ENCODE measurements at places on chromosomes 3 and 15.

- no peak for DNase-seq
These were observed 99.1 kb downstream of the MESD start for GRCh38 chr15:80890341-80891005.

DNA sequence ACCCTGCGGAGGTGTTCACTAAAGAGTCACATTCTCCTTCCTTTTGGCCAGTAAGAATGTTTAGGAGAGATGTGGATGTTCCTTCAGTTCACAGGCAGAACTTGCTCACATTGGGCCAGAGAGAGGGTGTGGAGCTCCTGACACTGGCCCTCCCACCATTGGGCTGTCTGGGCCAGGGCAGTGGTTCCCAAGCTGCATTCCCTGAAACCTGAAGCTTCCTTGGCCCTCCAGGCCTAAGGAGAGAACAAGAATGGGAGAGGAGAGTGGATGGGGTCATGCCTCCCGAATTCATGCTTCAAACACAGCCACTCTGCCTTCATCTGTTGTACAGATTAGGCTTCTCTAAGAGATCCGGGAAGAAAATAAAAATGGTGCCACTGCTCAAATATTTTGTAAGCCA is 257.4 kb downstream of the RORA start:
- no peak for DNase-seq

GRCh38 chr3:42556089-42556632 is 25.6 kb downstream of the SEC22C start:
- DNase-seq, result no peak

- DNase-seq, result no peak
These were observed 218.8 kb upstream of the ICE2 start for GRCh38 chr15:60697750-60698149.

DNA sequence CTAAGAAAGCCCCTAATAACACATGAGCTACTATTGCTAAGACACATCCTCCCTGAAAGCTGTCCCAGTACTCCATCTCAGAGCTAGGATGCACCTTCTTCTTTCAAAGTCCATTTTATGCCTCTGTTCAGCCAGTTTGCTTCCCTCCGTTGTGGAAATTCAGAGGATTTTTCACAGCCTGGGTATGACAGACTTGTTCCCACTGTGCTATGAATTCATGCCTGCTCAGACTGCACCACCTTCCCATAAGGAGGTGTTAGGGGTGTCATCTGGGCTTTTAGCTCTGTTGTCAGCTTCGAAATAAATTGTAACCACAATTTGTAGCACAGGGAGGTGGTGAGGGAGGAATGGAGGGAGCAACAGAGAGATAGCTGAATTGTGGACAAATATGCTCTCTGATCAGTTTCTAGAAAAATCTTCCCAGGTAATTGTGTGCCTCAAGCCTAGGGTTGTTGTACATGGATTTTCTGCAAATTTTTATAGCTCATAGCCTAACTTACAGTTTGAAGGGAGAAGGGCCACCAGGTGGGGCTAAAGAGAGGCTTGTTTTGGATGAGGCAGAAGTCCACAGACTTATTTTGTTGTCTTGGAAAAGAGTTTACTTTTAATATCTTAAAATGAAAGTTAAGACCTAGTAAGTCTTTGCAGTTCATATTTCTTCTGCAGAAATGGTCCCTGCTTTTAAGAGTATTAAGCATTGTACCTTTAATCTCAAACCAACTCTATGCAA is 462.0 kb downstream of the PDCD6IP start:
- no peak for DNase-seq

GRCh38 chr15:74892313-74892712 is 2.5 kb downstream of the MPI start:
- no peak for DNase-seq

GRCh38 chr3:7737263-7737662 is 764.4 kb upstream of the LMCD1 start:
- DNase-seq, result no peak

GRCh38 chr15:31327669-31328427 is 1.2 kb downstream of the KLF13 start:
- DNase-seq, result peak; percentile 69
